ENCODE measurements at places on chromosomes 2 and 18.
A peak's percentile ranks its signal among the peaks of the same experiment; 100 is the strongest.

GRCh38 chr2:20123871-20124594 is 72.6 kb upstream of the LAPTM4A start:
- no peak for DNase-seq

DNA sequence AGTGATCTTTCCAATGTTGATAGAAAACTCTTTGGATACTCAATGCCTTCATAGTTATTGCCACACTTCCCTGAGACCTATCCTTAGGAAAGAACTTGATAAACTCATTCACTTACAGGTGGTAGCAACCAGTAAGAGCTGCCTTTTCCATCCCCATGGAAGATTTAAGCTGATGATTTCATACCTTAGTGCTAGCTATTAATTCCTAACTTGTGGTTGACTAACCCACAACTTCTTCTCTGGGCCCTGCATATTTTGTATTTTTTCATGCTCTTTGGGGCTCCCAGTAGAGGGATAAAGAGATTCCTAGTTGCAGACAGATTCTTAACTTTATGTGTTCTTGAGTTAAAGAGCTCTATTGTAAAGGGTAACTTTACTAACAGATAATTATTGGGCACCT is 25.2 kb upstream of the SIX3 start:
- DNase-seq: no peak

GRCh38 chr2:239809391-239809790 is 215.8 kb downstream of the NDUFA10 start:
- no peak for DNase-seq

GRCh38 chr2:38152913-38153312 is 77.0 kb upstream of the CYP1B1 start:
- no peak for DNase-seq

DNA sequence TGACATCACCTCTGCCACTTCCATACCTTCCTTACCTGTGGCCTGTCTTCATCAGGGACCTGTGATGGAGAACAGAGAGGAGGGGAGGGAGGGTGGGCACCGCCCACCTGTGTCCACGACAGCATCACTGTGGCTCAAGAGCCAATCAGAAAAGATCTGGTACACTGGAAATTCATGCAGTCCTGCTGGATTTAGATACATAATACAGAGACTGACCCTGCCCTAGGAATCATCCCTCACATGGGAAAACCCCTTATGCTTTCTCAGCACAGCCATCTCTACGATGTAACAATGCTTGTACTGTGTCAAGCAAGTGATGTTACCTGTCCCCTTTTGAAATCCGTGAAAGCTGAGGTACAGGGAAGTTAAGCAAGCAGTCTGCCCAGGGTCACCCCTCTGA is 145.6 kb upstream of the EPAS1 start:
- DNase-seq: no peak

GRCh38 chr2:84619794-84620371 is 103.6 kb downstream of the DNAH6 start:
- DNase-seq: no peak

DNA sequence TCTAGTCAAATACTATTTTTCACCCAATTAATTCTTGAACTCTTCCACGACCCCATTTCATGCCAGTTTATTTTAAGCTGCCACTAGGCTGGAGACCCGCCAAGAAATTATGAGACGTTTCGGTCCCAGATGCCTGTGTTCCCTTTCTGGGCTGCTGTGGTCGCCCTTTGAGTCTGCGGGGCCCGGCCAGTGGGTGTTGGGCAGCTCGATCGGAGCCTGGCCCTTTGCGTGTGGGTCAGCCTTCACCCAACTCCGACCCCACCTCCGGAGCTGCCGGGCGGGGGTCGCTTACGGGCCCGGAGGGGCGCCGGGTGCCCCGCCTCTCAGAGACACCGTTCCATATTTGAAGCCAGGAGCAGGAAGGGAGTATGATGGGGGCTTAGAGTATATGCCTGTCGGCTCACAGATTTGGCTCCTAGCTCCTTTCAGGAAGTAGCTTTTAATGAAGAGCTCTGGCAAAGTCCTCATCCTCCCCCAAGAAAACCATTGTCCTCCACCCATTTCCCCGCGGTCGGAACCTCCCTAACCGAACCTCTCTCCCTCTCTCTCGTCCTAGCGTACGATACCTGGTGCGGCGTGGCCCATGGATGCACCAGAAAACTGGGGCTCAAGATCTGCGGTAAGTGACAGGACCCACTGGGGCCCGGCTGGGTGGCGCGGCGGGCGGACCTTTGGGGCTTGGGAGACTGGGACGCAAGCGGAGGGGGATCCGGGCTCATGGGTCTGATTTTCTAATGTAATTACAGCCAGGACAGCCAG is 5.0 kb downstream of the GAD1 start:
- DNase-seq: no peak

DNA sequence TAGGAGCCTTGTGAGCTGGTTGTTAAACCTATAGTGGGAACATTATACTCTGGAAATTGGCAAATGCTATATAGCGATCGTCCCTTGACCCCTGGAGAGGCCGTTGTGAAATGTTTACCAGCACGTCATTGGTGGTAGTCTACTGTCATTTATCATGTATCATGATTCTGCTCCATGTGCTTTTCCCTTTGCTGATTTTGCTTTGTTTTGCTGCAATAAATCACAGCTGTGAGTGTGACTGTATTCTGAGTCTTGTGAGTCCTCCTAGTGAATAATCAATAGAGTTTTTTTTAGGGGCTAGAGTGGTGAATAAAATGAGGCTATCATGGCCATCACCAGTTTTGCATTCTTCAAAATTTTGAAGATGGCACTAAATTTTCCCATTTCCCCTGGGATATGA is 189.1 kb downstream of the HRH4 start:
- no peak for DNase-seq

DNA sequence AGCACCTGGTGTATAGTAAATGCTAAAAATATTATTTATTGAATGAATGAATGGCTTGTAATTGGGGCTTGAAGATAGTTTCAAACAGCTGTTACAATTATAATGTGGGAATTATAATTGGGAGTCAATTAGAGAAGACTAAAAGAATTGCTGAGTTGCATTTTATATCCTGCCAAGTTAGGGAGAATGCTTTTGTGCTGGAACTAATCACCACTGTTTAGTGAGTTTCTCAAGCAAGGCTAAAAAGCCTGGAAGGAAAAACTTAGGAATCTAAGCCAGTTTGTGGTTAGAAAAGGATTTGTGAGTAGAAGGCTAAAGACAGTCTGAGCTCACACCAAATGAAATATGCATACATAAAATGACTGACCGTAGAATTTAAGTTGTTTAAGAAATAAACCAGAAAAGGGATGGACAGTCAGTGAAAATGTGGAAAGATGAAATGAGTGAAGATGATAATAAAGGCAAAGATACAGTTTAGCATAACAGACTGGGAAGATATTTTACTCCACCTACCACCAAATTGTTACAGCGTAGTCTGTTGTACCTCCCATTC is 647.7 kb upstream of the FSHR start:
- DNase-seq: no peak

DNA sequence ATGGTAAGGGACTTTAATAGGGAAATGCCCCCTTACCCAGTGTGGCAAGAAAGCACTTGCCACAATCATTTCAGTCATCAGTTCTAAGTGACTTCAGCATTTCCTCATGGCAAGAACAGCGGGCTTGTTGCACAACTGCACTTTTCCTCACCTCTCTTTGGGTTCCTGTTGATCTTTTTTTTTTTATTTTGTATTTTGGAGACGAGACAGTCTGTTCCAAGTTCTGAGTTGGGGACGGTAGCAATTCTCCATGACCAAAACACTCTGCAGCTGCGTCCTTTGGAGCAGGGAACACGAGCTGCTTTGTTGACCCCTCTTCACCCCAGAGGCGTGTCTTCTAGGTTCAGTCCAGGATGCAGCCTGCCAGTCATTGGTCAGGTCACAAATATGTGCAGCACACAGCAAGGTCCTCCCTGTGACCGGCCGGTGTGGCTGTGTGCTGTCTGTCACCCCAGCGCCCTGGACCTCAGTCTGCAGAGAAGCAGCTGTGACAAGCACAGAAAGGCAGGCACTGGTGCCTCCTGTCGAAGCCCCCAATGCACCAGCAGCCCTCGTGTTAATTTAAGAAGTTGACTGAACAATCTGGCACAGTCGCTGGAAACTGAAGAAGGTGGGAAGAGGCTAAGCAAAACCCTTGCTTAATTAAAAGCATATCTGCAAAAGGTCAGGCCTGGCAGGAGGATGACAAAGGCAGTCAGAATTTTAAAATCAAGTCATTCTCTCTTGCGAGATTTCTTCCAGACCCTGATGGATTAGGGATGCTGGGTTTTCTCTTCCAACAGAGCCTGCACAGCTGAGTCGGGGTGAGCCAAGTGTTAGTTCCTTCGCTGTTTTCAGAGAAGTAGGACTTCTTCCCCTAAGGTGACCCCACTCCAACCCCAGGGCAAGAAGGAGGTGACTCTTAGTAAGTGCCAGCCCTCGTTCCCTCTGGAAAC is 96.7 kb upstream of the COPS8 start:
- DNase-seq: no peak

GRCh38 chr2:42147641-42148274 is 21.4 kb upstream of the EML4 start:
- no peak for DNase-seq

DNA sequence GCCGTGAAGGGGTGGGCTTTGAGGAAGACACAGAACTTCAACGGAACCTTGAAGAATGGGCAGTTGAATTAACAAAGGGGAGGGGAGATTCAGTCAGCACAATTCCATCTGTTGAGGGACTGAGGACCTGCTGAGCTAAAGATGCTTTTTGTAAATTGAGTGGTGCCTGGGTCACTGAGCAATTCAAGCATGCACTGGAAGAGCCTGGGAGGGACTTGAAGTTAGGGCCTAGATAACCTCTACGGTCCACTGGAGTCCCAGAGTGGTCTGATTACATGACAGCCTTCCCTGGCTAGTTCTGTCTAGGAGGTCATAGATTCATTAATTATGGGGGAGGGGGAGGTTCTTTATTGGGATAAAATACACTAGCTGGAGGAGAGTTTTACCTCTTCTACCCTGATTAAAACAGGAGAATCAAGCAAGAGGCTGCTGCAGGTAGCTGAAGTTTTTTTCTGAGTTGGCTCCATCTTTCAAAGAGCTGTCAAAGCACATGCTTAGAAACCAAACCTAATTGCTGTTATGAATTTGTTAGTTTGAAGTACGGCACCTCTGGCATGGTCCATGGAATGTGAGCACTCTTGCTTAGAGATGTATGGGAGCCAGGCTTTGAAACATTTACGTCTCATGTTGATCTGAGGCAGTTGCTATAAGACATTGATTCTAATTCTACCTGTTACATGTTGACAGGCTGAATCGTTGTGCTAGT is 290.2 kb downstream of the PRKCE start:
- no peak for DNase-seq

DNA sequence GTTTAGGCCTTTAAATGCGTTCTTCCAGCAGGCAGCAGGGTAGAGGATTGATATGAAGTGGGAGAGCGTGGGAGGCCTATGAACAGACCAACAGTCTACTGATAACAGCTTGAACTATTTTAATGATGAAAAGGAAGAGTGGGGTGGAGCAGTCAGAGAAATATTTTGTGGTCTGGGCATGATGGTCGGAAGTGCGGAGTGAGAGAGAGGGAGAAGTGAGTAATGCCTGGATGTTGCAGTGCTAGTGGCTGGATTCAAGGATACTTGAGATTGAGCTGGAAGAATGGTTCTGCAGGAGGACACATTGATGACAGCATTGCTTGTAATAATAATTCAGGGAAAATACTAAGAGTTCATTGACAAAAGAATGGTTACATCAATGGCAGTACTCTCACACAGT is 151.0 kb upstream of the DAPL1 start:
- DNase-seq: no peak

DNA sequence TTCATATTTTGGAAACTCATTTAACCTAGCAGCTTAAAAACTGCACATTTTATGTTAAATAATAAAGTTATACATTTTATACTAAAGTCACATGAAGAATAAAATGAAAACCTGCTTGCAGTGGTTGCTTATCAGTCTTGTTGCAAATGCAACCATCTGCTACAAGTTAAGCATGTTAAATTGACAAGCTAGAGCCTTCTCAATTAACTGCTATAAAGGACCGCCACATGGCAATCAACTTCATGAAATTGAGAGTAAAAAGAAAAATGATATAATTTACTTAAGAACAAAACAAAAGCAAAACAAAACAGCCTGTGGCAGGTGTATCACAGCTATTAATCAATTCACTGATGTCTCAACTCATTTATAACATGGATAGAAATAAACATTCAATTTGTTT is 78.7 kb downstream of the RTTN start:
- DNase-seq: no peak

DNA sequence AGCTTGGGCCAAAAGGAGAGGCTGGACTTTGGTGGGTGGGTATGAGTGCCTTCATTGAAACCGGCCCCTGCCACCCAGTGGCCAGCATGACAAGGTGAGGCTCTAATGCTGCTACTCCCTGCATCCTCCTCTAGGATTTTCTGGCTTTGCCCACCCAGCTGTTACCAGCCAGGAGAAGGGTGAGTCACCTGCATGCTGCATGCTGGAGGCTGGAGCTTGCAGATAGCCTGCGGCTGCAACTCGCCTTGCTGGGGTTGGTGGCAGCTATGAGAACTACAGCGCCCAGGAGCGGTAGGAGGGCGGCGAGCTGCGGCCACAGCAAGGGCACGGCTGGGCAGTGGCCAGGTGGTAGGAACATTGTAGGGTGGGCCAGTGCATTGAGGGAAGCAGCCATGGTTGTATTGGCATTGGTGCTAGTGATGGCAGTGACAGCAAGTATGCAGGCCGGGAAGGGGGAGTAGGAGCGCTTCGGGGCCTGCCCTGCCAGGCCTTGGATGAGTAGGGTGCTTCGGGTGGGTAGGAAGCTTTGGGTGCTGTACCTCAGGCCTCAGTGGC is 75.4 kb upstream of the SLC35G4 start:
- no peak for DNase-seq

DNA sequence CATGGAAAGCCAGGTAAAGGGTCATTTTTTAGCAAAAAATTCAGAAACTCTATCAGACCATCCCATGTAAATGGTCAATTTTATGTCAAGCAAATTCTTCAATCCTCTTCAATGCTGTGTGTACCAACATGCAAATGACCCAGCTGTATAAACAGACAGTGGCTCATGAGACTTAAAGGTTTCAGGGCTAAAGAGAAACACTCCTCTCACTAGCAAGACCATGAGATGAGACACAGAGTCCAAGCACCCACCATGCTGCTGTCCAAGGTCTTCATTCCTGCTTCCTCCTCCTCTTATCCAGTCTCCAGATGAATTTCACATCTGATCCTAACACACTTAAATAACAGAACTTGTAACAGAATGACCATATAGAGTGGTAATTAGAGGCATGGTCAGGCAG is 30.8 kb upstream of the ONECUT2 start:
- DNase-seq: peak; percentile 63

DNA sequence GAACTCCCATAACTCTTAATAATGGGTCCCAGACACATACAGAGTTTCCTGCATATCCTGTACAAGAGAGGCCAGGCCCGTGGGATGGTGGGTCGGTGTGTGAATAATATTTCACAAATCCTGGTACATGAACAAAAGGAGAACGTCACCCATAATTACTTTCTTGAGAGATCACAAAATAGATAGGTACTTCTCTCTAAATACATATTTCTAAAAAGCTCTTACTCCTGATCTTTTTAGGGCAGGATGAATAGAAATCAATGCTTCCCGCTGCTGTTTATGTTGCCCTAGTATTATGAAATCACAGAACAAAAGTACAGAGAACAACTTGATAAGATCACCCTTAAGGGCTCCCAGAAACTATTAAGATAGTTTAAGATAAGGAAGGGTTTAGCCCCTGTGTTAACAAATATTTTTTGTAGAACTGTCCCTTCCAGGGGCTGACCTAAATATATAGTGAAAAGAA is 5.4 kb downstream of the IRS1 start:
- DNase-seq: no peak
